T-cell (primary cell): ENCODE measurements at places on chromosomes 4 and X. TPM values are rescaled to one million over a fixed set of nuclear protein-coding genes. Genes with fewer than 3 reads are reported as not detected.

SSX2B gene
- not detected for total RNA-seq

RNF150 gene
- total RNA-seq = not detected

RPL34 gene
- total RNA-seq = 2,791 TPM

VCX3B gene
- total RNA-seq = not detected

S100G gene
- not detected for total RNA-seq

DDIT4L gene
- not detected for total RNA-seq

DUSP9 gene
- not detected for total RNA-seq

DNA sequence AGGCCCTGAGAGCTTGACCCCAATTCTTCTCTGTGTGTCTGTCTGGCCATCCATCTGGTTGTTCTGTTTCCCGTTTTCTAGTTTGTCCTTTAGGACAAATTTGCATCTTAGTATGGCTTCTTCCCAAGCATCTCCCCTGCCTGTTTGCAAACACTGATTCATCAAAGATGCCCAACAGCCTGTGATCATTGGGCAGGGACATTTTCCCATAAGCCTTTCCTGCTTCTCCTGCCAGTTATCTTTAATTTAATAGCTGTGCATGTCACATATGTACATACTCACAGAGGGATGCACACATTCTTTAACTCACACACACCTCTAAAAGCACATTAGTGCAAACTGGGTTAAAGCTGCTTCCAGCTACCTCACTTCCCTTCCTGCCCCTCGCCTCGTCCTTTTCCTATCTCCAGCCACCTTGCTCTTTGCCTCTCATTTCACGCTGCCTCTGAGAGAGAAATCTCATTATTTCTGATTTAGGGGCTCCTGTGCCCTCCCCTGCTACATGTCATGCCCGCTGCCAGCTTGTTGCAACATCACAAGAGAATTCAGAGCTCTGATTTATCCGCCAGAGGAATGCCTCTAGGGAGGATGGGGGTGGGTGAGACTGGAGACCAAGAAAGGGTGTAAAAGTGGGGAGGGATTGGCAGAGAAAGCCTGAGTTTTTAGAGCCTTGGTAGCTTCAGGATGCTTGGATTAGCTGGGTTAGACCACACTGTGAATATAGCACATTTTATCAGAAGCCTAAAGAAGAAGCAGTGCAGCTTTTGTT lies 100.6 kb downstream of the NHS start:
- H3K27ac ChIP-seq = no peak overlapping the region
- peaks cover 4% of the 10 kb centered on the region for H3K27me3 ChIP-seq
- H3K4me3 ChIP-seq = no peak overlapping the region
- no peaks in the 10 kb centered on the region for H3K36me3 ChIP-seq
- DNase-seq = no peak
- H3K4me1 ChIP-seq = no peaks in the 10 kb centered on the region

- no peaks in the 10 kb centered on the region for H3K4me1 ChIP-seq
- H3K4me3 ChIP-seq = no peak overlapping the region
- DNase-seq = no peak
Observed at GRCh38 chr4:114535725-114536124, 62.9 kb upstream of the UGT8 start.

DNA sequence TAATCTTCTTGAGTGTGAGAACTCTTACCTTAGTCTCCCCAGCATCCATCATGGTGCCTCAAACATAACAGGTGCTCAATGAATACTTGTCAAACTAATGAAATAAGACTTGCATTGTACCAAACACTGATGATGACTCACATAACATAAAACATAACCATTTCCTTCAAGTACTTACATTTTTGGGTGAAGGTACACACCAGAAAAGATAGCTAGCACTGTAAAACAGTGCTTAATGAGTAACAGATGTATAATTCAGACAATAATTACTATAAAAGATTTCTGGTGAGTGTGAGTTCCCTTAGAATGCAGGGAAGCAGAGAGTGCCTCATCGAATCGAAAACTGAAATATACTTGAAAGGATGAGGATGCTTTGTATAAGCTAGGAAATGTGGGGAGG lies 70.1 kb upstream of the HCCS start:
- no peaks in the 10 kb centered on the region for H3K36me3 ChIP-seq
- no peaks in the 10 kb centered on the region for H3K27me3 ChIP-seq
- no peaks in the 10 kb centered on the region for H3K4me1 ChIP-seq
- no peak overlapping the region for H3K4me3 ChIP-seq
- no peak for DNase-seq
- no peak overlapping the region for H3K27ac ChIP-seq

GRCh38 chrX:34657726-34658070 lies 613 bp upstream of the TMEM47 start:
- DNase-seq = no peak
- H3K4me1 ChIP-seq = no peaks in the 10 kb centered on the region

- no peak overlapping the region for H3K27ac ChIP-seq
- no peaks in the 10 kb centered on the region for H3K36me3 ChIP-seq
- no peak overlapping the region for H3K4me3 ChIP-seq
- no peaks in the 10 kb centered on the region for H3K4me1 ChIP-seq
- H3K27me3 ChIP-seq = peaks cover 11% of the 10 kb centered on the region
Observed at GRCh38 chr4:73864961-73865360, 4.2 kb upstream of the CXCL1 start.

- no peaks in the 10 kb centered on the region for H3K4me1 ChIP-seq
- H3K36me3 ChIP-seq = no peaks in the 10 kb centered on the region
- no peak for DNase-seq
Observed at GRCh38 chrX:39063702-39064101, 262.4 kb downstream of the MID1IP1 start.

GRCh38 chrX:130826249-130826648 lies 76.8 kb downstream of the ENOX2 start:
- H3K27me3 ChIP-seq = no peaks in the 10 kb centered on the region
- no peak overlapping the region for H3K27ac ChIP-seq
- no peaks in the 10 kb centered on the region for H3K4me1 ChIP-seq
- no peak for DNase-seq
- H3K4me3 ChIP-seq = no peak overlapping the region

GRCh38 chr4:143281507-143282190 lies 55.0 kb upstream of the GAB1 start:
- no peaks in the 10 kb centered on the region for H3K4me1 ChIP-seq
- H3K36me3 ChIP-seq = no peaks in the 10 kb centered on the region

GRCh38 chr4:12458621-12459020 lies 1025.5 kb downstream of the RAB28 start:
- H3K27me3 ChIP-seq = no peaks in the 10 kb centered on the region
- H3K36me3 ChIP-seq = no peaks in the 10 kb centered on the region
- H3K4me3 ChIP-seq = no peak overlapping the region
- no peak for DNase-seq
